ENCODE measurements at places on chromosomes 12 and 14. TPM values are rescaled to one million over a fixed set of nuclear protein-coding genes. Genes with fewer than 3 reads are reported as not detected.

The SLC5A8 gene
- not detected for total RNA-seq

The CNTN1 gene
- total RNA-seq: 35.1 TPM

The CHGA gene
- 1.0 TPM for total RNA-seq

The SLC25A47 gene
- not detected for total RNA-seq

The DBX2 gene
- not detected for total RNA-seq

The FKBP3 gene
- total RNA-seq: 149 TPM

The KRT2 gene
- not detected for total RNA-seq

The ERBB3 gene
- total RNA-seq: 1.2 TPM

The DGKA gene
- total RNA-seq: 23.2 TPM

The RD3L gene
- total RNA-seq: not detected

The ASB2 gene
- 0.67 TPM for total RNA-seq

The UTP20 gene
- 14.8 TPM for total RNA-seq

The KRT73 gene
- not detected for total RNA-seq

The TTC9 gene
- total RNA-seq: 2.7 TPM

The GPRC5D gene
- not detected for total RNA-seq

The DEGS2 gene
- 3.3 TPM for total RNA-seq

The TAMALIN gene
- total RNA-seq: 0.38 TPM

The CABP1 gene
- total RNA-seq: 0.26 TPM

The LBHD2 gene
- 0.27 TPM for total RNA-seq

The CD163L1 gene
- total RNA-seq: 0.72 TPM

The GLI1 gene
- total RNA-seq: 6.6 TPM

The FBXL14 gene
- total RNA-seq: 11.5 TPM

Measured in A549 treated with Mapracorat at 1 μM for 4 hours (cell line).